Left kidney (tissue), 8 donors: ENCODE measurements at places on chromosomes 6 and 20. TPM values are rescaled to one million over a fixed set of nuclear protein-coding genes. Genes with fewer than 3 reads are reported as not detected.

The GSTA2 gene
- polyA plus RNA-seq: 0.71 TPM

DNA sequence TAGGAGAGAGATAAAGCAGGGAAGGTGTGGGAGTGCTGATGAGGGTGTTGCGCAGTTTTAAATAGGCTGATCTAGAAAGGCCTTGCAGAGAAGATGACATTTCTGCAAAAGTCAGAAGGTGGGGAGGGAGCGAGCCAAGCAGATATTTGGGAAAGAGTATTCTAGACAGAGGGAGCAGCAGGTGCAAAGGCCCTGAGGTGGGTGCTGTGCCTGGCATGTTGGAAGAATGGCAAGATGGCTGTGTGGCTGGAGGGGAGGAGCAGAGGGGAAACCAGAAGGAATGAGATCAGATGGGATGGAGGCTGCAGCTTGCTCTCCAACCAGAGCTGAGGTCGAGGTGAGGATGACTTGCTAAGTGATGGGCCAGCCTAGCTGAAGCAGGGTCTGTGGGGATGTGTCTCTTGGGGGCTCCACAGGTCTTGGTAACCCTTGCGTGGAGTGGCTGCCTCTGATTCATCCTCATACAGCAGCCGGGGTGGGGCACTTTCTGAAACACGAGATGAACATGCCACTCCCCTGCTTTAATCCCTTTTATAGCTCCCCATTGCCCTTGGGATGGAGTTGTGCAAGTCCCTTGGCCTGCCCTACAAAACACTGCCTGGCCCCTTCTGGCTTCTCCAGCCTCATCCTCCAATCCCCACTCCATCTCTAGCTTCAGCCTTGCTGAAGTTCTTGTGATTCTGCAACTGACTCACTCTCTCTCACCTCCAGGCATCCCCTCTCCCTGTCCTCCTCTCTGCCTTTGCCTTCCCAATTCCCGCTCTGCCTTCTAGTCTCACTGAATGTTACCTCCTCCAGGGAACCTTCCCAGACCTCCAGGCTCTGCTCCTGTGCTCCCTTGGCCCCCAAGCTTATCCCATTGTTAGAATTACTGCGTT is 94.1 kb downstream of the CDH22 start:
- no peak for DNase-seq

DNA sequence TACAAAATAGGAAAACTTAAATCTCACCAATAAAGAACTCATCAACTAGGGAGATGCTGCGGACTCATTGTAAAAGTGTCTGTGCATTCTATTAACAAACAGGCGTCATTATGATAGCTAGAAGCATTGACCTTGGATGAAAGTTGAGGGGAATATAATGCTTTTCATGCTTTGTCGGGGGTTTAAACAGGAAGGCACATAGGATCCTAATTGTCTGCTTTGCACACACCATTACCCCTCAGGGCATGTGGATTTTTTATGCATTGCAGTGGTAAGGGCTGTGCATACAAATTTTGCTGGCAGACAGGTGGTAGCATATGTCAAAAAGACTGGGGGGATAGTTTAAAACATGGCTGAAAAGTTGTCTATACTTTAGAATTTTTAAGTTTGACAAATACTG is 447.9 kb upstream of the PLCB4 start:
- DNase-seq: no peak

The MKKS gene
- 37.7 TPM for polyA plus RNA-seq

- DNase-seq: peak; percentile 26
These were observed 1.7 kb downstream of the PHF10 start for GRCh38 chr6:169722362-169723199.

DNA sequence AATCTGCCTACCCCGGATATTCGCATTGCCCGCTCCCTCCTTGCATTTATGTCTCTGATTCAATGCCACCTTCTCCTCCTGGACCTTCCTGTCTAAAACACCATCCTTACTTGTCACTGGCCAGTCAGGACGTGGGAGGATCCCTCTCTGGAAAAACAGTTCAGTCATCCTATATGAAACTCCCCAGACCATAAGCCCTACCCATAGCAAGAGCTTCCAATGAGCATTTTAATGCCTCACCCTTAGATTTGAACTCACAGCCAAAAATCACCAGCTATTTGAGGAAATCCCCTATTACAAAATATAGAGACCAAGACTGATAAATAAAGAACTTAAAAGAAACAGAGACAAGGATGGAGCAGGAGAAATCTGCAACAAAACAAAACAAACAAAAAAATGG is 86.4 kb downstream of the SHLD1 start:
- no peak for DNase-seq

GRCh38 chr6:13528777-13529343 is 41.5 kb upstream of the GFOD1 start:
- no peak for DNase-seq

- DNase-seq: no peak
These were observed 68.4 kb downstream of the EYA4 start for GRCh38 chr6:133309579-133309978.

DNA sequence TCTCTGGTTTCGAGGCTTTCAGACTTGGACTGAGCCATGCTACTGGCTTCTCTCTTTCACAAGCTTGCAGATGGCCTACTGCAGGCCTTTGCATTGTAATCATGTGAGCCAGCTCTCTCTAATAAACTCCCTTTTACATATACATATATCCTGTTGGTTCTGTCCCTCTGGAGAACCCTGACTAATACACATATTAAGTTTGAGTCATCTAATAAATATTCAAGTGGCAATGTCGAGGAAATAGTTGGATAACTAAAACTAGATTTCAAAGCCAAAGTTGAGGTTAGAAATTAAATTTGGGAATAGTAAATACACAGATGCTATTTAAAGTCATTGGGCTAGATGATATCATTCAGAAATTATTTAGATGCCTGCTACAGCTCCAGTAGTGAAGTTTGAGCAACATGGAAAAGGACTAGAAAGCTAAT is 1343.4 kb downstream of the GRIK2 start:
- no peak for DNase-seq

GRCh38 chr6:15363523-15364400 is 117.9 kb downstream of the JARID2 start:
- no peak for DNase-seq

- DNase-seq: peak; percentile 47
These were observed 94.3 kb downstream of the CEBPB start for GRCh38 chr20:50284811-50285375.

DNA sequence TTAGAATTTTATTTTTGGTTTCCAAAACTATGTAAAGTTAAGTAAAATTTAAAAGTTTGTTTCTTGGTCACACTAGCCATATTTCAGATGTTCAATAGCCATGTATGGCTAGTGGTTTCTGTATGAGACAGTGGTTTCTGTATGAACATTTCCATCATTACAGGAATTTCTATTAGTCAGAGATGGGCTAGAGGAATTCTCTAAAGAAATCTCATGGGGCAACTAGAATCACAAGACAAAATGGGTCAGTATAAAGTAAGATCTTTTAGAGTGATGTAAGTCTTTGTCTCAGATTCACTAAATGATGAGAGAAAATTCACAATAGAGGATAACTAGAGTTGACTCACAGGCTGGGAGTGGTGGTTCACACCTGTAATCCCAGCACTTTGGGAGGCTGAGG is 149.0 kb downstream of the FUT9 start:
- no peak for DNase-seq

- no peak for DNase-seq
These were observed 140.4 kb upstream of the CENPW start for GRCh38 chr6:126199466-126199865.

The CD93 gene
- polyA plus RNA-seq: 37.9 TPM

DNA sequence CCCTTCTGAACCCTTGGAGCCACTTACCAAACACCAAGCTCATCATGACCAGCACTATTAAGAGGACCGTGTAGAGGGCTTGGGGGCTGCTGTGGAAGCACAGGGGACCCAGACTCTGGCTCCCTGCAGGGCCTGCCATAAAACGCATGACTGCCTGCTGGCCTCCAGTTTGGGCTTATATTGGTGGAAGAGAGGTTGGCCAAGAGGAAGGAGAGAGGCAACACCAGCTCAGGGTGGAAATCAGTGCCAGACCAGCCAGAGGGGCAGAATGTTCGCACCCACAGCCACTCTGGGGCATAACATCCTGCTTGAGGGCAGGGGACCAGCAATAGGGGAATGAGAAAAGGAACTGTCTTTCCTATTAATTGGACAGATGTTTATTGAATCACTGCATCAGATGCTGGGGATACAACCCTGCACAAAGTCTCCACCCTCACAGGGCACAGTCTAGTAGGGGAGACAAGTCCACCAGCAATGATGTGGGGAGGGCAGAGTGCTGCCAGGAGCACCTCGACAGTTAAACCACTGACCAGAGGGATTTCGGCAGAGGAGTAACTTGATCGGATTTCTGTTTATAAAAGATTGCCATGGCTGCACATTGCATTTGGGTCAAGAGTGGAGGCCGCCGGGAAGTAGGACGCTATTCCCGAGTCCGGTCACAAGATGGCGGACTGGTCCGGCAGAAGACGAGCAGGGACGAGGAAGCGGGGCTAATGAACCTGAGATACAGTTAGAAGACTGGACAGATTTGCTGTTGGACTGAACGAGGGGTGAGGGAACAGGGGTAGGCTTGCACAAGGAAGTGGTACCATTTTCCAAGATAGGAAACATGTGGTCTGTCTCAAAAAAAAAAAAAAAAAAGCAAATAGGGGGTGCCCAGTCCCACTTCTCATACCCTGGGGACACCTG is at the start of gene LY6G5C:
Gene LY6G5C (minus strand): TSS at position 842 of the 909 bp plus-strand sequence. CDS start 694 bp downstream, at position 148.
- DNase-seq: peak; percentile 85

- DNase-seq: no peak
These were observed 4.9 kb downstream of the SLC22A2 start for GRCh38 chr6:160253714-160254113.

GRCh38 chr6:89199579-89199978 is 17.6 kb downstream of the GABRR1 start:
- DNase-seq: no peak

DNA sequence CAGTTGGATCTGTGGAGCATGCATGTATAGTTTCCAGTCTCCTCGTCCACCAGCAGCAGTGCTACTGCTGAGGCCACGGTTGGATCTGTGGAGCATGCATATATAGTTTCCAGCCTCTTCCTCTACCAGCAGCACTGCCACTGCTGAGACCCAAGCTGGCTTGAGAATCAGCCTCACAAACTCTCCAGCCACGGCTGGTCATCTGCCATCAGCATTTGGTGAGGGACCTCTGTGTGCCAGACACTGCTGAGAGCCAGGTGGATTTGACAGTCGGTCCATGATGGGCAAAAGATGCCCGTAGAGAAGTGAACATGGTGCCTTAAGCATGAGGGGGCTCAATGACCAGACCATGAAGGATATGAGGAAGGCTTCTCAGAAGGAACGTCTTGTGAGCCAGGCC is 46.4 kb downstream of the SLC9A8 start:
- DNase-seq: no peak

DNA sequence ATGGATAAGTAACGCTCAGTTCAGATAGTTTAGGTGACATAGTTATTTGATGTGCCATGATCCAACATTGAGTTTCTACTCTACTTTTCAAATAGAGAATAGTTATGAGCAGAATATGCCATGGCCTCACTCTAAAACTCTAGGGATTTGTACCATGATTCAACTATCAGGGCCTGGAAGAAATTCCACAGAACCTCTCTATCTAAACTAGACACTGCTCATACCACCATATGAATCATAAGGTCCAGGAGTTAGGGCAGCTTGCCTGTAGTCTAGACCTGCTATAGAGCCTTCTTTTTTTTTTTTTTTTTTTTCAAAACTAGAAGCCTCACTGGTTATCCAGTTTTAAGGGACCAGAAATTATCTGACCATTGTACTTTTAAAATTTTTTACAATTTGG is 571.8 kb upstream of the IMPG1 start:
- DNase-seq: no peak

- no peak for DNase-seq
These were observed 125.1 kb upstream of the QKI start for GRCh38 chr6:163289447-163289846.

DNA sequence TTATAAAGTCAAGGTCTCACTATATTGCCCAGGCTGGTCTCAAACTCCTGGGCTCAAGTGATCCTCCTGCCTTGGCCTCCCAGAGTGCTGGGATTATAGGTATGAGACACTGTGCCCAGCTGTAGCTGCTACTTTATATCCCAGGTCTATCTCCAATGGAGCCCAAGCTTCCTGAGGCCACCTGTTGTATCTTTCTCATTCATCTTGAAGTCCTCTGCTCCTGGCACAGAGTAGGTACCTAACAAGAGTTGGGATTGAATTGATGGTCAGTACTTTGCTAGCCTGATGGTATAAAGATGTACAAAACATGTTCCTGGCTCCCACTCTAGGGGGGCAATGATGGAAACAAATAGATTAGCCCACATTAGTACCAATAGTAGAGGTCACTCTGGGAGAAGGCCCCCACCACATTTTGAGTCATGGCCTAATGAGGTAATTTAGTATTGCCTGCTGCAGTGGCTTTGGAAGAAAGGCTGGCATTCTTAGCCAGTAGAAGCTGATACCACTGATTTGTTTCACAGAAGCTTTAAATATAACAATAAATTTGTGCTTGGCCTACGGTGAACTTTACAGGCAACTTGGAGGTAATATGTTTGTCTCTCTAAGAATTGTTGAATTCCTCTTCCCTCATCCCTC is 5.4 kb downstream of the PTPN1 start:
- DNase-seq: no peak

DNA sequence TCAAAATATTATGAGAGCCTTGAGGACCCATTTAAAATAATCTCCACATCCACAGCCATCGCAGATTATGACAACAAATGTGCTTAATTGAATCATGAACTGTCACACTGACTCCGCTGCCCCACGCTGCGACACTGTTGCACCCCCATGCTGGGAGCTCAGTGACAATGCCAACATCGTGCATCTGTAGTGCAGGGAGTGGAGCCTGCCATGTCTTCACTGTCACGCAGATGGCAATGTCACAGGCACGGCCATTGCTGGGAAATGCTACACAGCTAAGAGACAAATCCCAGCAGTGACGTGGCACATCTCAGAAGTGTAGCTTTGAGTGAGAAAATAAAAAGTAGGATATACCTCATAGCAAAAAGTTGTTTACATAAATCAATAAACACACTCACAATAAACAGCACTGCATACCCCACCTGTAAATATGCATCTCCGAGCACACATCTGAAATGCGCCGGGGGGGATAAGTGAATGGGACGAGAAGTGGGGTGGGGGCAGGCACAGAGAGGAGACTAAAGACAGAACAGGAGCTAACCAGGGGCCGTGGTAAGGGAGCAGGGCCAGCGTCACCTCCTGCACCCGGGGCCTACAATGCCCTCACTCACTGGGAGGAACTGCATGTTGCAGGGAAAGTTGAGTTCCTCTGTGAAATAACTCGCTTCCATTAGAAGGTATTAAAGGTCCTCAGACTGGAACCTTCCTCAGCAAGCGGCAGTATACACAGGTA is 349.9 kb downstream of the THBS2 start:
- DNase-seq: no peak

- DNase-seq: no peak
These were observed 307.3 kb upstream of the SUPT3H start for GRCh38 chr6:45685076-45685475.

The MLN gene
- 2.1 TPM for polyA plus RNA-seq

- DNase-seq: peak; percentile 93
These were observed at the start of gene ACSS2 for GRCh38 chr20:34876406-34877282. TSS of gene ACSS2 (plus strand) at chr20:34876612. CDS start at chr20:34876646, 34 bp downstream.

- DNase-seq: no peak
These were observed 35.5 kb upstream of the NCOA3 start for GRCh38 chr20:47466213-47466612.

The DEFB127 gene
- not detected for polyA plus RNA-seq

The CDS2 gene
- polyA plus RNA-seq: 35.9 TPM

- DNase-seq: no peak
These were observed 165.7 kb downstream of the ZNF217 start for GRCh38 chr20:53427951-53428350.
